ENCODE measurements at places on chromosomes 16 and 17.

- no peak for DNase-seq
Observed at GRCh38 chr16:11535494-11535893, 51.2 kb downstream of the LITAF start.

DNA sequence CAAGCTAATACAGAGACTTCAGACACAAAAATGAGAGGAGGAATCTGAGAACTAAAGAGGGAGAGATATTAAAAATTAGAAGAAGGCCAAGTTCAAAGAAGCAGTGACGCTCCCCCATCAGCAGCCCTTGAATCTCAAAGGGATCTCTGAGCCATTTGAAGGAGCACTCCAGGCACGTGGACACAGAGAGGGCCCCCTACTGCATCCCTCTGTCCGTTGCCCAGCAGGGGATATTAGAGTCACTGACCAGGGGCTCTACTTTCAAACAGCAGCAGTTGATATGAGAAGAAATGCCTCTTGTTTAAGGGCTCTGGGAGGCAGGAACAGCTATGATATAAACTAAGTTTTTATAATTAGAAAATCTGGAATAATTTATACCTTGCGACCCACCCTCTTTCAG lies 479.0 kb upstream of the SALL1 start:
- no peak for DNase-seq

DNA sequence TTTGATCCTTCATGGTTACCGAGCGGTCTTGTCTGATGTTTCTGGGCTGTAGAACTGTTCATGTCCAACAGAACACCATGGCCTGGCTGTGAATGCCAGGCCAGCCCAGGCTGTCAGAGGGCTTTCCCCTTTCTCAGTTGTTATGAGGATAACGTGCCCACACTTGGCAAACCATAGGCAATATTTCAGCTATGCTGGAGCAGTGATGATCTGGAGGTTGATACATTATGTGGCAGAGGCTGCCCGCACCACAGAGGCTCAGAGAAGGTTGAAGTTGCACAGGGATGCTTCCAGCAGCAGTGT lies 92.9 kb downstream of the C16orf78 start:
- no peak for DNase-seq

- no peak for DNase-seq
Observed at GRCh38 chr17:12114686-12115418, 94.2 kb downstream of the MAP2K4 start.

GRCh38 chr16:47977802-47978201 lies 178.0 kb downstream of the ABCC12 start:
- DNase-seq: no peak

DNA sequence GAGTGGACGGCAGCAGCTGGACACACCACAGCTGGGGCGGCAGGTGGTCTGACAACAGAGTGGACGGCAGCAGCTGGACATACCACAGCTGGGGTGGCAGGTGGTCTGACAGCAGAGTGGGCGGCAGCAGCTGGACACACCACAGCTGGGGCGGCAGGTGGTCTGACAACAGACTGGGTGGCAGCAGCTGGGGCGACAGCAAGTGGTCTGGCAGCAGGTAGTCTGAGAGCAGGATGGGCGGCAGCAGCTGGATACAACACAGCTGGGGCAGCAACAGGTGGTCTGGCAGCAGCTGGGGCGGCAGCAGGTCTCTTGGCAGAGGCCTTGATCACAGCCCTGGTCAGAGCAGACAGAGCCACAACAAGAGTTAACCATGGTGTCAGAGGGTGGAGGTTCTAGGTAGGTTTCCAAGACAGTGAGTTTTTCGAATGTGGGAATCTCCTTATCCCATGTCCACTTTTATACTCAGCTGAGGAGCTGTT lies at the start of gene KRTAP4-1:
KRTAP4-1 (minus strand) TSS at position 432 of the 482 bp plus-strand sequence; CDS start at position 375, 57 bp downstream.
- DNase-seq: no peak

DNA sequence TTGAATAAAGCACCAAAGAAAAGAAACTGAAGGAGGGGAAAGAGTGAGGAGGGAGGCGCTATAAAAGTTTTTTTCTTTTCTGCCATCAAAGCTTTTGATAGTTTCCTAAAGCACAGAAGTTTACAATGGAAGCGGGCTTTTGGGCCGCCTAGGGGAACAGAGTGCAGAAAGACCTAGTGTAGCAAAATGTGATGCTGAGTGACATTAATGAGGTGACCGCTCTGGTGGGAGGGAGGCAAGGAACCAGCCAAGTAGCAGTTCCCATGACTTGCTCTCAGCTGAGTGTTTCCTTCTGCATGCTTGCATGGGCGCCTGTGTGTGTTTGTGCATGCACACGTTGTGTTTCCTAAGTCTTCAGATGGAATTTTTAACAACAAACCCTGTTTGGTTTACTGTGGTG lies 15.5 kb downstream of the MSI2 start:
- DNase-seq: no peak

- DNase-seq: no peak
Observed at GRCh38 chr17:55770196-55770870, 19.5 kb downstream of the PCTP start.

GRCh38 chr16:23060458-23061320 lies 88.6 kb downstream of the USP31 start:
- DNase-seq: peak; percentile 19

GRCh38 chr16:75471723-75472633 lies 7.5 kb upstream of the TMEM170A start:
- DNase-seq: no peak

DNA sequence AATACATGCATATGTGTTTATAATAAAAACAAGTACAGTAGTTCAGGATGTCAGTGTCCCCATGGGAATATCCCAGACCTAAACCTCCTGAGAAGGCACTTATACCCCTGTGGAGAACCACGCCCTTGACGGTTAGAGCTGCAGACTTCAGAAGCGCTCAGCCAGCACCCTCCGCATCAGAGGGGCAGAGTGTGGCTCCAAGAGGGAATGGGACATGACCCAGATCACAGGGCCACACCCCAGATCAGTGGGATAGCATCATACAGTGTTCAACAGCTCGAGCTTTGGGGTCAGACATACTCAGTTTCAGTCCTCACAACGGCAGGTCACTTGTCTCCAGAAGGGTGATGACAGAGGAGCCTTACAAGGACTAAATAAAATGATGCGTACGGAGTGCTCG lies 45.8 kb upstream of the ZNF423 start:
- DNase-seq: no peak

DNA sequence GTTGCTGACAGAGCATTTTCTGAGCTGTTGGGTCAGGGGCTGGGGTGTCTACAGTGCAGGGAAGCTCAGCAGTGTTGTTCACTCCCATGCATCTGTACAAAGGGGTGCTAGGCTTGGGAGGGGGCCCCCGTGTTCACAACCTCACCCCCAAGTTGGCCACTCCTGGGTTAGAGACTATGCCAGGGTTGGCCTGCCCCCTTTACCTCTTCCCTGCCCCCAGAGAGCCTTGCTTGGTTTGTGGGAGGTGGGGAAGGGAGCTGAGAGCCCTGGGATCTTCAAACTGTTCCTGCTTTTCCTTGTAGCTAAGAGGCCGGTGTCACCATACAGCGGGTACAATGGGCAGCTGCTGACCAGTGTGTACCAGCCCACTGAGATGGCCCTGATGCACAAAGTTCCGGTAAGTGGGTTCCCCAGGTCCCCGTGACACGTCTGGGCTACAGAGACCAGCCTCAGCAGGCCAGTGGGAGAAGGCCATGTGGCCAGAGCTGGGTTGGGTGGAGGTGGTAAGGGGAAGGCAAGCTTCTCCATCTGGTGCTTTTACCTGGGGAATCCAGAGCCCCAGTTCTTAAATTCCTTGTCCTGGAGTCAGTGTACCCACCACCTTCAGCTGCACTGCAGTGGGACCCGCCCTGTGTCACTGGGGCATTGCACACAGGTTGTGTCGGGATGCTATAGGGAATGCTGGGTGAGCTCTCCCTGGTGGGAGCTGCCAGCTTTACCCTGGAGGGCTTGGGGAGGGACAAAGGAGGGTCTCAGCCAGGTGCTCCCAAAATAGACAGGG lies 11.8 kb downstream of the GPRC5C start:
- no peak for DNase-seq

Measured in SW 1271 (cell line).